ENCODE measurements at places on chromosomes 5 and 9.

DNA sequence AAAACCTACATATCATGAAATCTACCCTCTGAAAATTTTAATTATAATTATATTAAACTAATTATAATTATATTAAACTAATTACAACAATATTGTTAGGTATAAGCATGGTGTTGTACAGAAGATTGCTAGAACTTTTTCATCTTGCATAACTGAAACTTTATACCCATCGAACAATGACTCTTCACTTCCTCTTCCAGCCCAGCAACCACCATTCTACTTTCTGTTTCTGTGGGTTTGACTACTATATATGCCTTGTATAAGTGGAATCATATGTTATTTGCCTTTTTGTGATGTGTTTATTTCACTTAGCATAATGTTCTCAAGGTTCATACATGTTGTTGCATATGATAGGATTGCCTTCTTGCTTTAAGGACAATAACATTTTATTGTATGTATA, 274.2 kb upstream of the CCNH start:
- no peak for DNase-seq

DNA sequence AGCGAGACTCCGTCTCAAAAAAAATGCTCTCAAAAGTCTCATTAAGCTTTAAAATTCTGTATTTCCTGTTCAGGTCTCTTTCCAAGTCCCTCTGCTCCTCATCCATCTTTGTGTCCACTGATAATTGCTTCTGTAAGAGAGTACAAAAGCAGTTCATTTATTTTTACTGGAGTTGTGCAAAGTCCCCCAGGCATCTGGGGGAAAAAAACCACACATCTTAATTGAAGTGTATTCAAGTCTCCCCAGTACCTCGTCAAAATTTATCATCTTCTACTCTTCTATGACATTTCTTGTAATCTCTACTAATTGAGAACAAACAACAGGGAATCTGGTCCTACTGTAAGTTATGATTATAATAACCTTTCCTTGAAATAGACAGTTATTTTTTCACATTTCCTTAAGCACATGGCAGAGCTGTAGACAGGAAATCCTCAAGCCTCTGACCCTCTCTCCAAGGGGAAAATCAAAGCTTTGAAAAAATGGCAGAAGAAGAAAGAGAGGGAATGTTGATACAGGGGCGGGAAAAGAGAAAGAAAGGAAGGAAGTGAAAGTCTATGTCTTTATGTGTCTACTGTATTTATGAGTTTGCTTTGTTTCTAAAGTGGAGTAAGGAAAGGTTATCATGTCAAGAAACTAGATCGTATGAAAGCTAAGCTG, 51.5 kb downstream of the RAI14 start:
- no peak for DNase-seq

DNA sequence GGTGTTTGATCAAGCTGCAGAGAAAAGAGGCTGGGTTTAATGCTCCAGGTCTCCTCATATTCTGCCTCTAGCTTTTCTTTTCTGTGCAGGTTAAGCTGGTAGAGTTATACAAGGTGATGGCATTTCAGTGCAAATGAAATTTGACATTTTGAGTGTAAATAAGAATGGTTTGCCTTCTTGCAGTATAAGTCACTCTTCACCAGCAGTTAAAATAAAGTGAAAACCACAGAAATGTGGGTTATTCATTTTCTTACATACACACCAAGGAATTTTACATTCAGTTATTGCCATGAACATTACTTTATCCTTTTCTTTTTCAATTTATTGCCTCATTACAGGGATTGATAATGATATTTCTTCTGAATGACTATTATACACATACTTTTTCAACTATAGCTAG, 337.5 kb upstream of the PCSK5 start:
- no peak for DNase-seq

DNA sequence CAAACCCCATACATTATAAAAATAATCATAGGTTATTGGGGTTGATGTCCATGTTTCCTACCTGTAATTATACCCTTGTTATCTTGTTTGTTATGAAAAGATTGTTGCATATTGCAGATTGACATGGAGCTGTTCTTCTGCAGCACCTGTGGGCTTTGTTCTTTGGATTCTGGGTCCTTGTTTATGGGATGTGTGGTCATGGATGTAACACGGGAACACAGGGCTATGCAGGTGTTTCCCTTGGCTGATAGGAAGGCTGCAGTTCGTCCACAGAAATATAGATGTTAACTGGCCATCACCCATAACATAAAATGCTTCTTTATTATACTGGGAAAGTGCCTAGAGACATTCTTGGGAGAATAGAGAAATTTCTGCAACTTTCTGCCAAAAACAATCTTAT, 77.9 kb downstream of the FBXL7 start:
- DNase-seq, result no peak

GRCh38 chr5:36396640-36397039, 94.9 kb upstream of the RANBP3L start:
- DNase-seq, result peak; percentile 26

- DNase-seq, result no peak
These were observed 117.4 kb downstream of the RGS3 start for GRCh38 chr9:113580954-113581311.
